ENCODE measurements at places on chromosomes 5 and 9.
A peak's percentile ranks its signal among the peaks of the same experiment; 100 is the strongest.

- no peak for DNase-seq
Measured at GRCh38 chr5:155772009-155772662, 554.8 kb upstream of the SGCD start.

GRCh38 chr9:86734771-86735170 lies 212.5 kb downstream of the GAS1 start:
- DNase-seq = no peak

- no peak for DNase-seq
Measured at GRCh38 chr9:111605041-111605559, 5.7 kb upstream of the PTGR1 start.

DNA sequence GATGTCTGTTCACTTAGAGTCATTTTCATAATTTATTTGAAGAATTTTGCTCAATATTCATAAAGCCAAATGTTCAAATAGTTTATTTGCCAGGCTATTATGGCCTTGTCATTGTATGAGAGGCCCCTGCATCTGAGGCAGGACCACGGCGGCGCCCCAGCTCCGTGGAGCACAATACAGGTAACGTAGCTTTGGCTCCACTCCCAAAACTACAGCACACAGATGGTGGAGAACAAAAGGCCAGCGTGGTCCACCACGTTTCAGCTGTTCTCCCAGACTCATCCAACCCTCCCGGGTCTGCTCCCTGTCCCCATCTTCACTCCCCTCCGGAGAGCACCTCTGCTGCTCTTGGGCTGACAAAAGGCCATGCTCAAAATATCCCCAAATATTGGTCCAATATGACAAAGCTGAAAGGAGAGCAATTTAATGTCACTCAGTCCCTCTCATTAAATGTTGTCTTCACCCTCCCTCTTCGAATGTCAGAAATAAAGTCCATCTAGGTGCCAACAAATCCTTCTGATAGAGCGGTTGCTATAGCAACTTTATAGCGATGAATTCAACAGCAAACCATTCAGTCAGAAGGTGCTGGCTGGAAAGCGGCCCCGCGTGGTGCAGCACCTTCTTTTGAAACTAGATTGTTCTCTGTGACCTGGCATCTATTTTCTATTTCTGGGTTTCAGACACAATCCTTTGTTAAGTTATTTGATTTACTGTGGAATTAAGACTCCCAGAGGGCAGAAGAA lies 504.3 kb downstream of the ARHGEF28 start:
- no peak for DNase-seq

DNA sequence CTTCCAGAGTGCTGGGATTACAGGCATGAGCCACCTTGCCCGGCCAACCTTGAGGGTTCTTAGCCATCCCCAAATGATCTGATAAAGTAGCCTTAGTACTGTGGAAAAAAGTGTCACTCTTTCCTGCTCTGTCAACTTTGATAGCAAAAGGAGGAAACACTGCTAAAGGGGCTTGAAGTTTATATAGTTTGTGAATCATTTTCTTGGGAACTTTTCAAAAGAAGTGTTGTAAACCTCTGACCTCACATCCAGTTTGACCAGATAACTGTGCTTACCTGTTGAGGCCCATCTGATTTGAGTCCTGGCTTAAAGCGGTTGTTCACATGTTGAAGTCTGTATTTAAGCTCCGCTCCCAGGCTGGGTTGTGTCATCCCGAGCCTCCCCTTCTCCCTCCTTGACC lies 303.3 kb downstream of the DOCK8 start:
- DNase-seq = no peak

GRCh38 chr5:78113689-78114264 lies 180.7 kb downstream of the AP3B1 start:
- no peak for DNase-seq

DNA sequence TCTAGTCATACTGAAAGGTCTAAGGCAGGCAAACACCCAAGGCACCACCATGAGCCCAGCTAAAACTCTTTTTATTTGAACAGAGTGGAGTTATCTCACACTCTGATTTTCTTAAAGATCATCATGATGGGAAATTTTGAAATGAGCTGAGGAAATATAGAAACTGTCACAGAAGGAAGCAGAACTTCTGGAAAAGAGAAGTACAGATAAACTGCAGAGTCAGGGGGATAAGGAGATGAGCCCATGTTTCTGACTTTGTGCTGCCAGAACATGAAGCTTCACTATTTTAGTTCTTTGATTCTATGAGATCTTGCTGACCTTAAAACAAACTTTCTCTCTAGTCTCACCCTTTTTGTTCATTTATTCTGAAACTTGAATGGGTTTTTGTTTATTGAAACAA lies 406.5 kb upstream of the EDIL3 start:
- DNase-seq = no peak

- peak; percentile 69 for DNase-seq
Measured at GRCh38 chr5:151686674-151687407, at the start of gene SPARC. Gene SPARC, minus strand, starts transcription at chr5:151686915. Its CDS starts 10,727 bp downstream, at chr5:151676188.

- DNase-seq = no peak
Measured at GRCh38 chr9:89352874-89353649, 34.8 kb downstream of the SECISBP2 start.

- DNase-seq = no peak
Measured at GRCh38 chr9:131554843-131555351, 9.6 kb downstream of the PRRT1B start.

GRCh38 chr9:134485653-134486052 lies 155.9 kb upstream of the COL5A1 start:
- DNase-seq = no peak

- peak; percentile 32 for DNase-seq
Measured at GRCh38 chr5:86679529-86679928, 61.8 kb downstream of the COX7C start.

DNA sequence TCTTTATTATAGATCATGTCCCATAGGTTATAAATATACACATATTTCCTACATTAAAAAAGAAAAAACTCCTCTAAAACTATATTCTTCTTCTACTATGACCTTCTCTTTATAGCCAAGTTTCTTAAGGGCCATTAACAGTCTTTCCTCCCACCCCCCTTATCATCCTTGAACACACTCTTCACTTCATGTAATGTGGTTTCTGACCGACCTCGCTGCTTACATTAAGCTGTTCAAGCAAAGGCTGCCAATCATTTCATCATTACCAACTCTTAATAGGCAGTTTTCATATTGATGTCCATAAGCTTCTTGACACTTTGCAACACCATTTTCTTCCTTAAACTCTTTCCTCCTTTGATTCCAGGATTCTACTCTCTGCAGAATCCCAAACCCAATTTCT lies 283.0 kb upstream of the PCSK5 start:
- no peak for DNase-seq

DNA sequence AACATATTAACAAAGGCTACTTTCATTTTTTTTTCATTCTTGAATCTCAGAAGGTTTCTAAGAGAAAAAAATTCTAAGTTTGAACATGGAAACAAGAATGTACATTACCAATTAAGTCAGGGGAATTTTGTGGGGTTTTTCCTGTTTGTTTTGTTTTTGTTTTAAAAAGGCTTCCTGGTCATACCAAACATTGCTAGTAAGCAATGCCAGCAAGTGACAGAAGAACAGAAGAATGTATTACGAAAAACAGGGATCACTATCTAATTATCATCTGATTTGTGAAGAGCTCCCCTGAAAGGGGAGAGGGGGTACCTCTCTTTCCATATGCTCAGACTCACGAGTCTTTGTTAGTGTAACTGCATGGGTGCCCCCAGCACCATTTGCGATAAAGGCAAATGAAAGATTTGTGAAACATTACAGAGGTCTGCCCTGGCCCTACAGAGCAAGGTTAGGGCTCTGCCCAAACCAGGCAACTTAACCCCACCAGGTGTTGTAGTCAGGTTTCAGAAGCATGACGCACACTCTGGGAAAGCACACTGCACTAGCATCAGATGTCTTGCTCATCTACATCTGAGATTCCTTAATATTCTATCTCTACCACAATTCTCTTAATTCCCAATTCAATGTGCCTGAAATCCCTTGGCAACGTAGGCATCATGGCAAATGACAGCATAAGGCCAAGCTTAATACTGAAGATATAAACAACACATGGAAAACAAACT lies 268.2 kb downstream of the MLLT3 start:
- no peak for DNase-seq

DNA sequence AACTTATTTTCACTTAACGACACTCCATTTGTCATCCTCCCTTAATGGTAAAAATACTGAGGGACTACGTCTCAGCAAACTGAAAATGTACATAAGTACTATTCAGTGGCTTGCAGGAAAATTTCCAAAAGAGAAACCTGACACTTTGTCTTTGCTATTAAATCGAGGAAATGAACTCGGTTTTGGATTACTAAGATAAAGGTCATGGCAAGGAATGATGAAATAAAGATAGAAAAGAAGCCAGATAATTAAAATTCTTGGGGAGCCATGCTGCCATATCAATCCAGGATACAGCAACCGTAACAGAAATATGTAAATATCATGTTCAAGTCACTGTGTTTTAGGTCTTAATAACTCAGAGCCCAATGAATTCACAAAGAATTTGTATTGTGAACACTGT lies 647.8 kb downstream of the CDH9 start:
- no peak for DNase-seq

GRCh38 chr9:14538526-14538925 lies 154.7 kb downstream of the ZDHHC21 start:
- peak; percentile 52 for DNase-seq

DNA sequence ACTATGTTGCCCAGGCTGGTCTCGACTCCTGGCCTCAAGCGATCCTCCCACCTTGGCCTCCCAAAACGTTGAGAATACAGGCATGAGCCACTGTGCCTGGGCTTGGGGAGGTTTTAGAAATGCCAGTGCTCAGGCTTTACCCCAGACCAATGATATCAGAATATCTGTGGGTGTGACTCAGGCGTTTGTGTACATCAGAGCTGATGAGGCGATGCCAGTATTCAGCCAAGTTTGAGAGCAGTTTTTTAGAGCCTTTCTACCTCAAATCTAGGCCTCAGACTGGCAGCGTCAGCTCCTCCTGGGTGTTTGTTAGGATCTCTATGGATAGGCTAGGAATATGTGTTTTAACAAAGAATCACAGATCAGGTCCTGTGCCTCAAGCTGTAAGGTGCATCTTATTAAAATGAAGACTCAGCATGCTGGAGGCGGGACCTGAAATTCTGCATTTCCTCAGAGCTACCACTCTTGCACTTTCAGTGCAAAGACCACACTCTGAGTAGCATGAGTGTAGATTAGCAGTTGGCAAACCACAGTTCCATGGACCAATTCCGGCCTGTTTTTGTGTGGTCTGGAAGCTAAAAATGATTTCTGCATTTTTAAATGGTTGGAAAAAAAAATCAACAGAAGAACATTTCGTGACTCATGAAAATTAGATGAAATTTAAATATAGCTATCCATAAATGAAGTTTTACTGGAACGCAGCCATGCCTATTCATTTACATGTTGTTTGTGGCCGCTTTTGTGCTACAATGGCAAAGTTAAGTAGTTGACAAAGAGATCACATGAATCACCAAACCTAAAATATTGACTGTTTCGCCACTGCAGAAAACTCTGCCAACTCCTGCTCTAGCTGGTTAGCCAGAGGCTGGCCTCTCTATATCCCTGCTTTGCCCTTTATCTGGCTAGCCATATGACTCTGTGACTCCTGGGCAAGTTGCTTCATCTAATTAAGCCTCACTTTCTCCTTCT lies 92.2 kb downstream of the KLF4 start:
- DNase-seq = no peak

GRCh38 chr5:76688836-76689235 lies 27.1 kb upstream of the F2R start:
- DNase-seq = no peak

DNA sequence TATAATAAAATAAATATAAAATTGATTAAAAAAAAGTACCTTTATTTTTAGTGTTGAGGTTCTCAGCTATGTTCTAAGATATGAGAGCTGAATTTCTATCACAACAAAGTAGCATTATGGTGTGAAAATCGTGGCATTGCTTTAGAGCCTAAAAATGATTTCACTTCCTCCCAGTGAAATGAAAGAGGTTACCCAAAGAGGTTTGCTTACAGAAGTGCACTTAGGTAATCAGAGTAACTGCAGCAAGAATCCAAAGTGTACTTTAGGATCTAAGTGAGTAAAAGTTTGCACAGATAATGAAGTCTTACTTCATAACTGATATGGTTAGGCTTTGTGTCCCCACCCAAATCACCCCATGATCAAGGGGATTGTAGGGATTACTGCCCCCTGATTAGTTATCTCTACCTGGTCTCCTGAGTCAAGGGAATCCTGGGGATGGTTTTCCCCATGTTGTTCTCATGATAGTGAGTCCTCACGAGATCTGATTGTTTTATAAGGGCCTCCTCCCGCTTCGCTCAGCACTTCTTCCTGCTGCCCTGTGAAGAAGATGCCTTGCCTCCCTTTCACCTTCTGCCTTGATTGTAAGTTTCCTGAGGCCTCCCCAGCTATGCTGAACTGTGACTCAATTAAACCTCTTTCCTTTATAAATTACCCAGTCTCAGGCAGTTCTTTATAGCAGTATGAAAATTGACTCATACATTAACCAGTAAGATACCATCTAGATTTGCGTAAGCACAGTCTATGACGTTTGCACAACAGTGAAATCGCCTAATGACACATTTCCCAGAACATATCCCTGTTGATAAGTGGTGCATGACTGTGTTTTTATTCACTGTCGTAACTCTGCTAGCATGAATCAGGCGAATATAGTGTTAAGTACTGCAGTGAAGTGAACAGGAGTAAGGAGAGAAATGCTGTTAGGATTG lies 40.3 kb upstream of the LRRC70 start:
- no peak for DNase-seq

DNA sequence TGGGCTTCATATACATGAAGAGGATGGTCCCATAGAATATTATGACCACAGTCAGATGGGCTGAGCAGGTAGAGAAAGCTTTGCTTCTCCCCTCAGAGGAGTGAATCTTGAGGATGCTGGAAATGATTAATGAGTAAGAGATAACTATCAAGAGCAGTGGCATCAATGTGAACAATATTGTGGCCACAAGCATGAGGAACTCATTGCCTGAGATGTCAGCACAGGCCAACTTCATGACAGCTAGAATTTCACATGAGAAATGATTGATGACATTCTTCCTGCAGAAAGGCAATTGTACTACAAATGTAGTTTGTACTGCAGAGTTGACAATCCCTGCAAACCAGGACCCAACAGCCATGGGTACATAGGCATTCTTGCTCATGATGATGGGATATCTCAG lies 586 bp downstream of the OR13C9 start:
- DNase-seq = no peak

- DNase-seq = no peak
Measured at GRCh38 chr5:88093765-88094164, 174.9 kb downstream of the TMEM161B start.

- no peak for DNase-seq
Measured at GRCh38 chr9:89755821-89756220, 151.0 kb downstream of the GADD45G start.

GRCh38 chr5:76674330-76675066 lies 41.4 kb upstream of the F2R start:
- DNase-seq = no peak

GRCh38 chr9:98413084-98413483 lies 157.6 kb upstream of the TBC1D2 start:
- DNase-seq = no peak

All from WERI-Rb-1 (cell line).